ENCODE measurements at places on chromosomes 4 and X. TPM values are rescaled to one million over a fixed set of nuclear protein-coding genes. Genes with fewer than 3 reads are reported as not detected.

- DNase-seq, result no peak
Measured at GRCh38 chrX:25023908-25024307, 8.1 kb upstream of the ARX start.

DNA sequence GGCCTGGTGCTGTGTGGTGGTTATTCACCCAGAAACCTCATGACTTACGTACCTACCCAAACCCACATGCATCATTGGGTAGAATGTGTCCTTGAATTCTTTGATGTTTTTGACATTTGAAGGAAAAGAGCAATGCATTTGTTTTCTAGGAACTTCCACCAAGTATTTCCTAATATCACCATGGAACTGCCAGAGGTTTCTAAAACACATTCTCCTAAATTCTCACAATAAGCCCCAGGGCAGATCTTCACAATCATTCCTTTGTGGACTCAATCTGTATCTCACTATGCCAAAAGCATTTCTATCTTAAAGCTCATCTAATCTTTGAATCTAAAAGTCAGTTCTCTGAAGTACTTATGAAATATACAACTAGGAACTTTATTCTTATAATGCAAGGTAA lies 8.3 kb upstream of the ODAM start:
- no peak for DNase-seq

GRCh38 chr4:79796948-79797347 lies 276.1 kb downstream of the ANTXR2 start:
- DNase-seq, result no peak

DNA sequence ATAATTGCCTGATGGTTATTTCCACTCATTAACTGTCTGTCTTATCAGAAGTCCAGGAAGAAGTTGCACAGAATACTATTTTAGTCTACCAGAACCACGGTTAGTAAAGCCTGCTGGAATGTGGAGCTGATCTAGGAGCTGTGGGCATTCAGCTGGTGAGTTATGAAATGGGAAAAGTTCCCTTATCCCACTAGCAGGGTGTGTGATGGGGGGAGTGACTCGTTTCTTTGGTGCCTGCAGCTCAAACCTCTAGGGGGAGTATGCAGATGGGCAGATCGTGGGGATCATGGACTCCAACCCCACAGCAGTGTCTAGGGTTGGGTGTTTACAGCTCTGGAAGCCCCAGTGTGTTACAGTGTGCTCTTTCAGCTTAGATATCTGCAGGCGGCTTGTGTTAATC lies 305.7 kb upstream of the BOD1L1 start:
- no peak for DNase-seq

The CLGN gene
- total RNA-seq, result 55.4 TPM

Data from heart left ventricle (tissue), 16 donors.